SK-MEL-5 (cell line): ENCODE measurements at places on chromosomes 7 and 10.

DNA sequence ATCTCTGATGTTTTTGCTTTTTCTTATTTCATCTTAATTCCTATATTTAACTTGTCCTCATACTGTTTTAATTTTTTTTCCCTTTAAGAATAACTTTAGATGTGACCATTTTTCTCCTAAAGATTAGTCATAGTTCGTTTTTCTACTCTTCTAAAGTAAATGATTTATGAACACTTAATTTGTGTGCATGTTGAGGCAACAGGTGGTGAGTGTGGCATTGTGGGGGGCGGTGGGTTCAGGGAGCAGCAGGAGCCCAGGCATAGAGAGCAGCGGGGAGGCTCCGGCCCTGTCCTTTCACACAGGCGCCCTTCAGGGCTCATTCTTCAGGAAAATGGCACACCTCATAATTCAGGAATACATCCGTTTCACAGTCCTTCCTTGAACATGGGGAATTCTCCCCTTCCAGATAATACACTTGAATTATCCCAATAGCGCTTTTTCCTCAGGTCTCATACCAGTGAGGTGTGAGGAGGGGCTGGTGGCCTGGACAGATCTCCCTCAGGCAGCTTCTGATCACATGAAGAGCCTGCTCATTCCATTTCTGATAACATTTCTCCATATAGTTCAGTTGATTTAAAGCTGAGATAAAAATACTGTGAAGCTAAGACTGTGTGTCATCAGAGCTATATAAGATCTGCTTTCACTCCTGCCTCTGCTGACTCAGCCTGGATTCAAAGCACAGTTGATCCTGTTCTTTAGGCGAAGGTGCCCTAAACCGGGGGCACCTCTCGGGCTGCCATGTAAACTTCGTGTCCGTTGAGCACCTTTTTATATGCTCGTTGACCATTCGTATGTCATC, 40.2 kb downstream of the CUL1 start:
- DNase-seq, result no peak

DNA sequence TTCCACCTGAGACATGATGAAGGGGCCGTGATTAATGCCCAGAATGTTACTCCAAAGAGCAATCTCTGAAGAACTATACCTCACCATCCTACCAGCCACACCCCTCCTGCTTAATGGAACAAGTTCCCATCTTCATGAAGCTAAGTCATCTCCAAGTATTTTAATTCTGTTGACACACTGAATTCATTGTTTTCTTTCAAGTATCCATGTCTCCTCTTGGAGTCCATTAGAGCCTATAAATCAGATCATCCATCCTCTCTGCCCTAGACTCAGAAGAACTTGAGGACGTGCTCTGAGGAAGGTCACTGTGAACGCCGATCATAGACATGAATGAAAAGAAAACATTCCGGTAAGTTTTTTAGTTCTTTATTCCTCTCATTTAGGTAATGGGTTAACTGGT, 126.8 kb downstream of the RSU1 start:
- DNase-seq, result no peak

GRCh38 chr10:79415736-79416577, 29.5 kb downstream of the ZCCHC24 start:
- DNase-seq, result no peak

GRCh38 chr10:116053910-116054309, 219.1 kb downstream of the GFRA1 start:
- no peak for DNase-seq

DNA sequence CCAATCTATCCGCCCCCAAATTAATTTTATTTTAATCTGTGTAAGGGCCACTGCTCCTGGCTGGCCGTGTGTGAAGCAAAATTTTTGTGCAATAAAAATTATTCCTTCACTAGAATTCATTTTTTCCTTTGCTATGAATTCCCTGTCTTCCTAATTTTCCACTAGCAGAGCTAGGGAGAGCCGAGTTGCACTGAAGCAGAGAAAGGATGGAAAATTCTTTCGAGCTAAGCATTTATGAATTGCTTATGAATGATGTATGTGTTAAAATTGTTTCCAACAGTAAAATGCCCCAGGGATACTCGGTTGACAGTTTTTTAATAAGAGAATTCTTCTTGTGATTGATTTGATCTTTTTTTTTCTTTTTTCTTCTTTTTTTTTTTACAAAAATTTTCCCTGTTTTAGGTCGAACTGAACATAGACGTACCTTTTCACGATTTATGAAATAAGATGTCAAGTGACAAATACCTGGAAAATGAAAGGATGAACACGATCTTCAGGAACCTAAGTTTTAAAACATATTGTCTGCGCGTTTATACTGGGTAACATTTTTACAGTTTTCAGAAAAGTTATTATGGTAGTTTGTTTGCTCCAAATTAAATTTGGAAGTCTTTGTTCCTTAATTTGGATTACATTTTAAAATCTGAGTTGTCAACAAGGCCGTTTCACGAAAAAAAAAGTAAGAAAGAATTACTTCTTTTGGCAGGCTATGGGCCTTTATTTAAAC, 288.8 kb upstream of the NFE2L3 start:
- peak; percentile 45 for DNase-seq

DNA sequence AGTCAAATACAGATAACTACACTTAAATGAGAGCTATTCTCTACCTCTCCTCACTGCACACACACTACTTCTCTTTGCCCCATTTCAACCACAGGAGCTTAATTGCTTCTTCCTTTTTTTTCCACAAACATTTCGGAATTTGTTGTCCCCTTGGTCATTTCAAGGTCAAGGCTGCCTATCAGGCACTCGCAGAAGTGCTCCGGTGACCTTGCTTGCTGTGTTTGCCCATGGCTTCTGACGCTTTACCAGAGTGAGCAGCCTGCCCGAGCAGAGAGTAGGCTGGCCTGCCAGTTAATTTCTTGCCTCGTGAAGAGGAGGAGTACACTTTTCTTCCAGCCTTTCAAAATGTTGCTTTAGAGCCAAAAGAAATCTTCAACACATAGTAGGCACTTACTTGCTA, 297.1 kb upstream of the LRGUK start:
- DNase-seq, result no peak

DNA sequence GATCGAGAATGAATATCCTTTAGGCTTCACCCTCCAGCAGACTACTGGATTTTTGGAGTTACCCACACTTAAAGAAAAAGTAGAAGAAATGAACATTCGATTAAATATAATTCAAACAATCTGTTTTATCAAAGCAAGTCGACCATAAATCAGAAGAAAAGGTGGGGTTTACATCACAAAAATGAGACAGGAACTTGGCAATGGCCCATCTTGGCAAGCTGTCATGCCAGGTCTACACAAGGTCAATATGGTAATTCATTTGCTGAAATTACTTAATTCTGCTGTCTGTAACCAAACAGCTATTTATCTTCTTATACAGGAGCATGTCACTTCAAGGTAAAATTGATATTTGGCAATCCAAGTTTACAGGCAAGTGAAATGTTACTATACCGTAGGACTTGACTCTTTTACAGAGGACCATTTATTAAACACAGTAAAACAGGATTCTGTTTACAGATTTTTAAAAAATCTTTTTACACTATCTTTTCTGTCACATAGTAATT, 640.6 kb upstream of the NRP1 start:
- no peak for DNase-seq

- no peak for DNase-seq
Observed at GRCh38 chr10:5942474-5942873, 34.9 kb downstream of the IL15RA start.

DNA sequence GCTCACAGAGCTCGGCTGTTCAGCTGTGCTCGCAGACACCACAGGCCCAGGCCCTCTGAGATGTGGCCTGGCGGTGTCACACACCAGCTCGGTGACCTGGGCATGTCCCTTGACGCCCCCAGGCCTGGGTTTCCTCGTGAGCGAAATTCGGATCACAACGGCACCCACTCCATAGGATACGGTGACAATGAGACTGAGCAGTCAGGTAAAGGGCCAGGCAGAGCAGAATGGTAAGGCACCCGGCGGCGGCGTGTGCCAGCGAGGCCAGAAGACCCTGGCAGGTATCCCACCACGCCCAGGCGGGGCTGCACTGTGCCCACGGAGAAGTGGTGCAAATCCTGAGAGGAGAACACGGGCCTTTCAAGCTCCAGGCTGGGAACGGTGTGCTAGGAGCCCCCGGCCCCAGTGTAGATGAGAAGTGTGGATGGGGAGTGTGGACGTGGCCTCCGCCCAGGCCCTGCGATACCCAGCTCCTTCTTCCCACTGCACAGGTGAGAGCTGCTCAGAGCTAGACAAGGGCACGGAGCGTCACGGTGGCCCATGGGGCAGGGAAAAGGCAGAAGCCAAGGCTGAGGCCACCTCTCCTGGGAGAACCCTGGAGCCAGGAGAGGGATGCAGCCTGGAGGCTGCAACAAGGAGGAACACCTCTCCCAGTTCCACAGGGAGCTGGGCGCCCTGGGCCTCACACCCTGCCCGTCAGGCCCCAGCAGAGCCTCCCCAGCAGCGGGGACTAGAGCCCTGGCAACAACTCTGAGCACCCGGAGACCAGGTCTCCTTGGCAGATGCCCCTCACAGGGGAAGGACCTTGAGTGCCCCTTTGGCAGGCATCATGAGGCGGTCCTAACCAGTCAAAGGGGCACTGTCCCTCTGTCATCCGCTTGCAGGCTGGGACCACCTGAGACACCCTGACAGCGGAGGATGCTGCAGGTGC, 219.1 kb downstream of the MAD1L1 start:
- DNase-seq, result no peak

DNA sequence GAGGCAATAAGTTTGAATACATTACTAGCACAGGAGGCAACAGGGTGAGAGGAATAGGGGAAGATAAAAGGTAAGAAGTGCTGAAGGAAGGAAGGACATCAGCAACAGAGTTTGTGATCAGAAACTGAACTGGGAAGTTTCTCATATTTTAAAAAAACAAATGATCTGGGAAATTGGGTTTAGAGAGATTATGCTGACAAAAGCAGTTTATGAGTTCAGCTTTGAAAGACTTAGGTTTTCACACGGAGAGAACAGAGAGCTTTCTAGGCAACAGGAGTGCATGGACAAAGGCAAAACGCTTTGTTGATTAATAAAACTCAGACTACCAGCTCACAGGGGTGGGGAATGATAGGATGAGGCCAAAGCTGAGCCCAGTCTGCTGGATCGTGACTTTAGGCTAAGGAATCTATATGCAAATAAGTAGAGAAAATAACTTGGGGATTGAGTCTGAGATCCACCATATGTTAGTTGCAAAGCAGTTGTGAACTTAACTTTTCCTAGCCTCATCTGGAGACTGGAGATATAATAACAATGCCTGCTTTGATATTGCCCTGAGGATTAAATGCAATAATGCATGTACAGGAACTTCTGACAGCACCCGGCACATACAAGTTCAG, 4.2 kb downstream of the OSBPL3 start:
- no peak for DNase-seq

- DNase-seq, result peak; percentile 30
Observed at GRCh38 chr7:82039621-82040020, 269.8 kb upstream of the HGF start.

- DNase-seq, result peak; percentile 85
Observed at GRCh38 chr7:104096683-104097082, 107.2 kb upstream of the RELN start.
